ENCODE measurements at places on chromosomes 4 and X. TPM values are rescaled to one million over a fixed set of nuclear protein-coding genes. Genes with fewer than 3 reads are reported as not detected.
A peak's percentile ranks its signal among the peaks of the same experiment; 100 is the strongest.

OFD1 gene
- 25.4 TPM for total RNA-seq

DNA sequence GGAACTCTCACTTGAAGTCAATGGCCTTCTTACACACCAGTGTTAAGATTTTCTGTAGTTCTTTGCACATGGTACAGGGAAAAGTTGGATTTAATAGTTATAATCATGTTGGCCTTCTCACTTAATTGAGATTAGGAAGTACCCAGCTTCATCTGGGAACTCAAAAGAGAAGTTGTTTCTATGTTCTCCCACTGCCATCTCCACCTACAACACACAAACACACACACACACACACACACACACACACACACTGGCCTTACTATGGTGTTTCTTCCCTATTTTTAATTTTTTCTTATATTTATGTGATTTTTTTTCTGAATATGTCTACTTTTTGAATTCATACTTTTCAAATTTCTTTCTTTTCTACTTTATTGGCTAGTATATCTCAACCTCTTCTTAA lies 10.0 kb upstream of the CHIC2 start:
- no peaks in the 10 kb centered on the region for H3K36me3 ChIP-seq
- H3K27ac ChIP-seq, result no peak overlapping the region
- no peaks in the 10 kb centered on the region for H3K27me3 ChIP-seq
- no peak overlapping the region for H3K4me3 ChIP-seq
- no peak for DNase-seq

GRCh38 chr4:113899271-113900070 lies 80.0 kb downstream of the ARSJ start:
- no peaks in the 10 kb centered on the region for H3K4me1 ChIP-seq
- H3K27ac ChIP-seq, result no peak overlapping the region
- no peaks in the 10 kb centered on the region for H3K27me3 ChIP-seq
- no peak overlapping the region for H3K4me3 ChIP-seq
- no peak for DNase-seq
- H3K36me3 ChIP-seq, result no peaks in the 10 kb centered on the region

- H3K36me3 ChIP-seq, result no peaks in the 10 kb centered on the region
- H3K27me3 ChIP-seq, result no peaks in the 10 kb centered on the region
- 0 out of 2 replicates have a peak overlapping the region, but pooled peaks have one; percentile 1 for H3K27ac ChIP-seq
- H3K4me3 ChIP-seq, result no peak overlapping the region
Observed at GRCh38 chr4:76011700-76012387, 4.5 kb upstream of the CXCL9 start.

DNA sequence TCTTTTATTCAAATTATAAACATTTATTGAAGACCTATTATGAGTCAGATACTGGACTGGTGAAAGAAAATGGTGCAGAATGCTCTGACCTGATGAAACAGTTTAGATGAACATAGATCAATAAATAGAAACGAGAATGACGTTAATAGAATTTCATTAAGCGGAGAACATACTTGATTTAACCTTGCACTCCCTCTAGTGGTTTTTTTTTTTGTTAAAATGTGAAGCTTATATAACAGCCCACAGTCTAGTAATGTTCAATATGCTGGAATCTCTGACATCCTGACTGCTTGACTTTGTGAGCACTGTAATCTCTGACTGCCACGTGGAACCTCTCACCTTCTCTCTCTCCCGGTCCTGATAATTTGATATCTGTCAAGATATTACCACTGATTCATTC lies 32.3 kb downstream of the HDAC8 start:
- DNase-seq, result peak; percentile 39
- no peaks in the 10 kb centered on the region for H3K4me1 ChIP-seq
- H3K4me3 ChIP-seq, result no peak overlapping the region
- H3K27ac ChIP-seq, result no peak overlapping the region
- H3K36me3 ChIP-seq, result no peaks in the 10 kb centered on the region

GRCh38 chr4:81142744-81143143 lies 72.3 kb downstream of the PRKG2 start:
- H3K27ac ChIP-seq, result no peak overlapping the region
- no peak overlapping the region for H3K4me3 ChIP-seq
- no peaks in the 10 kb centered on the region for H3K36me3 ChIP-seq
- peaks cover 5% of the 10 kb centered on the region for H3K4me1 ChIP-seq

DNA sequence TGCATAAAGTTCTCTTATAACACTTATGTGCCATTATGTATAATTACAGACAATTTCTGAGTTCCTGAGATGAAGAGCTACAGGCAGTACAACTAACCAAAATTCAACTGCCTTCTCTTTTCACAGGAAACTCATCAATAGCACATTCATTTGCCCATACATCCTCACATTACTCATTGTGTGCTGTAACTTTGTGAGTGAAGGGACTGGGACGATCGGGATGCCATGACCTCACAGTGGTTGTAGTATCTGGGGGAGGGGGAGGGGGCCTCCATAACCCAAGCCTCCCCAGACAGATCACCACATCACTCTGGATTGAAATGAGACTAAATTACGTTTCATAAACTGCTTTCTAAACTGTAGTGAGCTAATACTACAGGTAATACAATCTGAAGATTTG lies 60.7 kb downstream of the ABCG2 start:
- H3K36me3 ChIP-seq, result no peaks in the 10 kb centered on the region
- DNase-seq, result no peak
- H3K27ac ChIP-seq, result no peak overlapping the region
- H3K4me1 ChIP-seq, result 0 out of 2 replicates have a peak, but pooled peaks cover 6% of the 10 kb centered on the region

All from GM23338 (cell line).